Naive thymus-derived CD4-positive, alpha-beta T cell (primary cell): ENCODE measurements at places on chromosomes 13 and 19. TPM values are rescaled to one million over a fixed set of nuclear protein-coding genes. Genes with fewer than 3 reads are reported as not detected.
A peak's percentile ranks its signal among the peaks of the same experiment; 100 is the strongest.

DNA sequence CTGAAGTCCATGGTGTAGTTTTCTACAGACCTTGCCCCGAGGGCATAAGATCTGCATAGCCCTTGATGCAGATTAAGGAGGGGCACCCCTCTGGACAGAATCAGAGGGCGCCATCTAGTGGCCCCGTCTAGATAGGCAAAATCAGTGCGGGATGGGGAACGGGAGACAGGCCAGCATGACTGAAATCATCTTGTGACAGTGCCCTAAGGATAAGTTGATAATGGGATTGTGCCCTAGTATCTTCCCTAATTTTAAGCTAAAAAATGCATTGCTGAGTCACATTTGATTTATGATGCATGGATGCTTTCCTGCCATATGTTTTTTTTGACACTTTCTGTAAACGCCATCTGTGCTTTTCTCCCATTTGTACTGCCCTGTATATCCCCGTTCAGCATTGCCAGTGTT lies 19.0 kb upstream of the GPI start:
- DNase-seq, result peak; percentile 57

- no peak for DNase-seq
Observed at GRCh38 chr19:35331551-35332214, 2.7 kb downstream of the CD22 start.

- no peak for DNase-seq
Observed at GRCh38 chr19:39826311-39826945, 7.5 kb downstream of the DYRK1B start.

GRCh38 chr13:79385694-79386093 lies 20.4 kb downstream of the RBM26 start:
- no peak for DNase-seq

DNA sequence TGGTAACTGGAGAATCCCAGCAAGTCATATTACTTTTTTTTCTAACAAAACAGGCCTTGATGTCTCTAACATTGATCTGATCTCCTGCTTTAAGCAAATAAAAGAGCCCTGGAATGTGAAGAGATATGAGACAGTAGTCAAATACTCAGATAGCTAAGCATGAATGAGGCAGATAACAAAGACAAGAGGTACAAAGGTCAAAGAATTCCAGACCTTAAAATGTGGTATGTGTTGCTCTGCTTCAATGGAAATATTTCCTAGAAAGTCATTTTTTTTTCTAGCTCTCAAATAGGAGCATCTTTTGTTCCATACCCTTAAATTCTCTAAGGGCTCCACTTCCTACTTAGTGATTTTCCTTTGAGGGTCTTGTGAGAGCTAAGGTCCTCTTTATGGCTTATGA lies 54.6 kb downstream of the ZNF254 start:
- no peak for DNase-seq

DNA sequence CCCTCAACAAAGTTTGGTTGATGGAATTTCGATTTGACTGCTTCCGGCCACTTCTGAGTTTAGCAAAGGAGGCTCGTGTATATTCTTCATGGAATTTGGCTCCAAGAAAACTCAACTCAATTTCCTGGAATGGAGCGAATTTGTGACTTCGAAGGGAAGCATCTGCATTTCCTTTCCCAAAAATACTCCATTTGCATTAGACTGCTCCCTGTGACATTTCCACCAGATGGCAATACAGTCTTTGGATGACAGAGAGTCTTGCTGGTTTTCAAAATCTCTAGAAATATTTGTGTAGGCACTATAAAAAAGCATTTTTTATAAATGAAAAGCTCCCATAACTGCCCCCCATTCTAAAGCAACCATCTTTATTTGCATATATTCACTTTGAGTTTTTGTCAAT lies 4.1 kb downstream of the C1QTNF9 start:
- no peak for DNase-seq

DNA sequence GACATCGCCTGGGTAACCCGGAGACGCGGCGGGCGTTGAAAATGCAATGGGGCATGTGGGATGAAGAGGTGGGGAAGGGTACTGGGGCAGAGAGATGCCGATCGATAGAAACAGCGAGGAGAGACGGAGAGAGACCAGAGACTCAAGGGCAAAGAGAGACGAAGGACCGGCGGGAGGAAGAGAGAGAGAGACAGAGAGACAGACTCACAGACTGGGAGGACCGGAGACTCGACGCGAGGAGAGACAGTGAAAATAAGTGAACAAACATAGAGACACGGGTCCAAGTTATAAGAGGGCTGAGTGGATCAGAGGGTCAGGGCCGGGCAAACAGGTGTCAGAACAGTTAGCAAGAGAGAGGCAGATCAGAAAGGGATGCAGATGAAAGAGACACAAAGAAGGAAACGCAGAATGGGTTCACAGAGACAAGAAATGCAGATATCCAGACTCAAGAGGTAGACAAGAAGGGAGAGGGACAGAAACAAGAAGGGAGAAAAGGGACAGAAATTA lies 576 bp upstream of the MZF1 start:
- DNase-seq, result no peak

GRCh38 chr13:48975856-48976575 lies at the start of gene FNDC3A:
FNDC3A (plus strand) TSS chr13:48975912; CDS start chr13:49006191, 30,279 bp downstream.
- DNase-seq, result peak; percentile 88

DNA sequence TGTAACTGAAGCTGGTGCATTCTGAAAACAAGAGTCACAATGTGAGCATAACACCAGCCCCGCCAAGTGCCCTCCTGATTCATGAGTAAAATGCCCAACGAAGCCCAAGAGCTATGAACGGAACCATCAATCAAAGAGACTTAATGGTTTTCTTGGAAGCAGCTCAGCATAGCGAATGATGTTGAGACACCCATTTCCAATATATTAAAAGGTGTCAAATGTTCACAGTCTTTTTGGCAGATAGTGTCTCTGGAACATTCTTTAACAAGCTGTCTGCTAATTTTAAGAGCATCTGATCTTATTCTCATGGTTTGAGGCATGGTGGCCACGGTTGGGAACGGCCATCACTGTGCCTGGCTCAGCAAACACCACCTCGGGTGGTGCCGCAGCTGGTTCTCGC lies 133.4 kb upstream of the USP29 start:
- no peak for DNase-seq

- DNase-seq, result no peak
Observed at GRCh38 chr19:49119411-49120324, at the start of gene PPFIA3. PPFIA3 (plus strand) TSS chr19:49119544; CDS start chr19:49127874, 8,330 bp downstream.

- DNase-seq, result no peak
Observed at GRCh38 chr19:19111136-19111835, 27.0 kb downstream of the TMEM161A start.

GRCh38 chr13:95146486-95146885 lies 154.8 kb downstream of the ABCC4 start:
- no peak for DNase-seq

GRCh38 chr19:38642176-38642575 lies 5.3 kb upstream of the ACTN4 start:
- no peak for DNase-seq

DNA sequence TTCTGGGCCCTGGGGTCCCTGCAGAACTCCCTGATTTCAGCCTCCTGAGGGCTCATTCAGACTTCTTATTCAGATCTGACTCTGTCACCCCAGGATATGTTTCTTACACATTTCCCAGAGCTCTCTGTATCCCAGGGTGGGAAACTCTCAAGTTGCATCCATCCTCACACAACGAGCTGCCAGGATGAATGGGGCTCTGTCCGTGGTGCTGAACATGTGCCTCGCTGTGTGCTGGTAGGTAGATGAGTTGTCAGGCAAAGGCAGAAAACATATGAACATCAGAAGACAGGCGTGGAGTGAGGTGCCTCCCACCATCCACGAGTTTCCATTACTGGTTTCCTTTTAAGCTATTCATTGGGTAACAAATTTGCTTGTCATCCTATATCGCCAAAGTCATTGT lies 11.4 kb upstream of the IGFL1 start:
- DNase-seq, result no peak

DNA sequence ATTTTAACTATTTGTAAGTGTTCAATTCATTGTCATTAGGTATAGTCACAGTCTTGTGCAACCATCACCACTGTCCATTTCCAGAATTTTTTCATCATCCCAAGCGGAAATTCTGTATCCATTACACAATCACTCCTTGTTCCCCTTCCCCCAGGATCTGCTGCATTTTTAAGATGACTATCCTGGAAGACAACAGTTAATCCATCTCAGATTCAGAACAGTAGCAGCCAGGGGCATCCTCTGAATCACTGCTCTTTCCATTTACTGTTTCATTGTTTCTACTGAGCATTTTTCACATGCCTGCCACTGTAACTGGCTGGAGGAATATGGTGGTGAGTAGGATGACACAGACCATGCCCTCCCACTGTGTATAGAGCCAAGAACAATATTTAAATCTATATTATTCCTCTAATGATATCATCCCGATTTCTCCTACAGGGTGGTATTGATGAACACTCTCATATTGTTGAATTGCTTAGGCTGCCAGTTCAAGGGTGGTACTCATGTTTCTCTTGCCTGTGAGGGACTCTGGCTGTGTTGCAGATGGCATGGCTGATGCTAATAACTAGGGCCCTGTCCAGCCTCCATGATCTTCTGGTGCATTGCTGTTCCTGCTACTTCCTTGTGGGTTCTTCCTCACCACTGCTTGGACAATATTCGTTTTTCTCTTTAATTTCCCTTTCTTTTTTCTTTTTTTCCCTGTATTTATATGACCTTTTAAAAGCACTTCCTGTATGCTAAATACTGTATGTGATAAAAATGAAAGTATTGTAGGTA lies 59.0 kb downstream of the WDFY2 start:
- DNase-seq, result no peak

DNA sequence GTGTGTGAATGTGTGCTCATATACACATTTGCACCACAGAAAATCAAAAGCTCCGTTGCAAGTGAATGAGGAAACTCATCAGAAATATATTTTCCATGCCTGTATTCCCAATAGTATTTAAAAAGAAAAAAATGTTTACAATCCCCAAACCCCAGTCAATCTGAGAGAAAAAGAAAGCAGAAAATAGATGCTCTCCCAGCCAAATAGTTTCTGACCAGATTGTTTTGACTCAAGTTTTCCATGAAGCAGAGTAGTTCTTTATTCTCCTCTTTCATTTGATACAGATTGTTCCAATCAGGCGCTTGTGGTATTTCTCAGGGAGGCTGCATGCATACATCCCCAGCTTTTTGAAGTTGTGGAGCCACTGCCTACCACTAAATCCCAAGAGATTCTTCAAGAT lies 110.6 kb downstream of the STARD13 start:
- no peak for DNase-seq

- no peak for DNase-seq
Observed at GRCh38 chr13:36207672-36208071, 6.7 kb downstream of the SOHLH2 start.

- DNase-seq, result no peak
Observed at GRCh38 chr13:75800545-75800944, 164.4 kb downstream of the LMO7 start.

DNA sequence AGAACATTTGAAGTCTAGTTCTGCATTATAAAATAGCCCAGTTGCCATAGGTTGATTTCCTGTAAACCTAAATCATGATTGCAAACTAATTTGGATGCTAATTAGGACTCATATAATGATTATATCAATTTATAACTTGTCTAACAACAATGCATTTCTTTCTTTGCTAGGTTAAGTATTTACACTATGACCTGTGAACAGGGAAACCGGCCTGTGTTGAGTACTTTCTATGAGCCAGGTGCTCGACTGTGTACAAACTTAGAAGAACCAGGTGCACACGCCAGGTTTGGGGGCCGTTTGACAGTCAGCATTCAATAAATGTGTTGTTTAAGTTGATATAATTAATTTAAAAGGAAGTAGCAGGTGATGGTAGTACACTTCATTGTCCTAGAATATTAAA lies 203.1 kb downstream of the TM9SF2 start:
- DNase-seq, result no peak

GRCh38 chr13:100836711-100837110 lies 162.1 kb upstream of the TMTC4 start:
- DNase-seq, result no peak

- DNase-seq, result peak; percentile 30
Observed at GRCh38 chr19:55082020-55082851, 6.6 kb downstream of the EPS8L1 start.

DNA sequence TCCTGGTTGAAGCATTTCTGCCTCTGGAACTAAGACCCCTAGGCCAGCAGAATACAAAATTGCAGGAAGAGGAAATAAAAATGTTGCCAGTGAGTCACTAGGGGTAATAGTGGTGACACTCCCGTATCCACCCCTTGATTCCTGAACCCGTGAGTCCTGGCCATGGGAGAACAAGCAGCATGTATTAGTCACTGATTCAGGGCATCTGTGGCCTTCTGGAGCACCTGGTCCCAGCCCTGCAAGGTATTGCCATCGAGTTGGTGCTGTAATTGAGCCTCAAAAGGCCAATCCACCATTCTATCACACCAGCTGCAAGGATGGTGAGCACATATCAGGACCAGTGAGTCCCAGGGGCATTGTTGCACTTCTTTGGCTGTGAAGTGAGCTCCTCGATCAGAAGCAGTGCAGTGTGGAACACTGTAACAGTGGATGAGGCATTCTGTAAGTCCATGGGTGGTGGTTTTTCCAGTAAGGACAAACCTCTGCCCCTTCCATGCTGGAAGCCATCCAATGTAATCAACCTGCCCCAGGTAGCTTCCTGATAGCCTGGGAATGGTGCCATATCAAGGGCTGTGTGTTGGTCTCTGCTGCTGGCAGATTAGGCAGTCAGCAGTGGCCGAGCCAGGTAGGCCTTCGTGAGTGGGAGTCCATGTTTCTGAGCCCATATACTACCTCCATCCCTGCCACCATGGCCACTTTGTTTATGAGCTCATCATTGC lies 39.6 kb downstream of the C1QTNF9 start:
- no peak for DNase-seq

- DNase-seq, result no peak
Observed at GRCh38 chr19:4292515-4292914, 9.7 kb downstream of the TMIGD2 start.

DNA sequence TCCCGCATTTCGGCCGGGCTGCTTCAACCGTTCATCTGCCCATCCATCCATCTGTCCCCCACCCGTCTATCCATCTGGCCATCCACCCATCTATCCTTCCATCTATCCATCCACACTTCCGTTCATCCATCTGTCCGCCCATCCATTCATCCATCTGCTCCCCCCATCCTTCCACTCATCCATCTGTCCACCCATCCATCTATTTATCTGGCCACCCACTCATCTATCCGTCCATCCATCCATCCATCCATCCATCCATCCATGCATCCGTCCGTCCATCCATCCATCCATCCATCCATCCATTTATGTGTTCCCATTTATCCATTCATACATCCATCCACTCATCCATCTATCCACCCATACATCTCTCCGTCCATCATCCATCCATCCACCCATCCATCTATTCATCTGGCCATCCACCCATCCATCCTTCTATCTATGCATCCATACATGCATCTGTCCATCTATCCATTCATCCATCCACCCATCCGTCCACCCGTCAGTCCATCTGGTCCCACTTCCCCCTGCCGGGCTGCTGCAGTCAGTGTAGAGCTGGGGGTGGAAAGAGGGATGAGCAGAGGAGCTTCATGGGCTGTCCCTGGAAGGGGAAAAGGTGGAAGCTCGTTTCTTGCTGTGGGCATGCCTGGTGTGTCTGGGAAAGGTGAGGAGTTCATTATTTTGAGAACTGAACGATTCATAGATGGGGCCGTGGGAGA lies 722 bp downstream of the HSD11B1L start:
- DNase-seq, result no peak

The ZNF729 gene
- polyA plus RNA-seq, result not detected

The CFD gene
- polyA plus RNA-seq, result 8.0 TPM

The ZNF665 gene
- polyA plus RNA-seq, result 12.2 TPM

The IFNL1 gene
- not detected for polyA plus RNA-seq

The IL11 gene
- not detected for polyA plus RNA-seq

The FAAP24 gene
- 3.9 TPM for polyA plus RNA-seq

The DACH1 gene
- 0.66 TPM for polyA plus RNA-seq

The LPAR2 gene
- polyA plus RNA-seq, result 43.2 TPM

The RNF126 gene
- polyA plus RNA-seq, result 70.3 TPM

The SERTM1 gene
- not detected for polyA plus RNA-seq

The MATK gene
- polyA plus RNA-seq, result 13.0 TPM

The KLK11 gene
- not detected for polyA plus RNA-seq

The ZNF563 gene
- 9.8 TPM for polyA plus RNA-seq

The CEACAM20 gene
- not detected for polyA plus RNA-seq

The C2CD4C gene
- polyA plus RNA-seq, result not detected
